ENCODE measurements at places on chromosomes 7 and 10.

DNA sequence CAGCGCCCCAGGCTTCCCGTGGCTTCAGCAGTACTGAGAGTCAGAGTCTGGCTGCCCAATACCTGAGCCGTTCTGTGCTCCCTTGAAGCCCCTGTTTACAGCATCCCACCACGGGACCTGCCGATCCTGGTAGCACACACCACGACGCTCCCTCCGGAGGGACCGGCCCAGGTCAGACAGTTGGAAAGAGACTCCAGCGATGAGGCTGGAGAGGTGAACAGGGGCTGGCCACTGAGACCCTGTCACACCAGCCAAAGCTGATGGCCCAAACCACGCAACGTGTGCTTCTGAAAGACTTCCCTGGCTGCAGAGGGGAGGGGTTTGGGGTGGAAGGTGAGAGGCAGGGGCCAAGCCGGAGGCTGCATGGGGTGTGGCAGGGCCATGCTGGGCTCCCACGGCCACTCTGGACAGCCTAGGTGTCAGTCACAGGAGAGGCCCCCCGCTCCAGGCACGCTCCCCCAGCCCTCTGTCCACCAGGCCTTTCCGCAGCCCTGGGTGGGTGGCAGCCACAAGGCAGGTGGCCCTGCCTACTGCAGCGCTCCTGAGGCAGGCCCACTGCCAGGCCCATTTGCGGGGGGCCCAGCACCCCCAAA is 140.2 kb upstream of the CHST15 start:
- no peak for DNase-seq

- no peak for DNase-seq
Observed at GRCh38 chr7:105621617-105622016, 40.3 kb upstream of the EFCAB10 start.

DNA sequence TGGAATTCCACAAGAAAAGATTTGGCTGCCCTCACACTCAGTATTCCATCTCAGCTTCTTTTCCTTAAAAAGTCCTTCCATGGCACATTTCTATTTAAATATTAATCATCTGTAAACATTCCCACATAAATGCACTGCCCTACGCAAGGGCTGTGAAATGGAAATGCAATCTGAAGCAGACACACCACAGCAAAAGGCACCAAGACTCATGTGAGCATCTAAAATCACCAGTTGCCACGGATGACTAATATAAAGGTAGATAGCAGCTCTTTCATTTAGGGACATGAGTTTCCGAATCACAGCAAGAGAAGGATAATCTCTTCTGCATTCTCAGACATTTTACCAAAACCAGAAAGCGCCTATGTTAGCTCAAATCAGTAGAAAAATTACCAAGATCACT is 31.6 kb downstream of the COA1 start:
- no peak for DNase-seq

- no peak for DNase-seq
Observed at GRCh38 chr7:65951837-65952578, 30.0 kb downstream of the GUSB start.

DNA sequence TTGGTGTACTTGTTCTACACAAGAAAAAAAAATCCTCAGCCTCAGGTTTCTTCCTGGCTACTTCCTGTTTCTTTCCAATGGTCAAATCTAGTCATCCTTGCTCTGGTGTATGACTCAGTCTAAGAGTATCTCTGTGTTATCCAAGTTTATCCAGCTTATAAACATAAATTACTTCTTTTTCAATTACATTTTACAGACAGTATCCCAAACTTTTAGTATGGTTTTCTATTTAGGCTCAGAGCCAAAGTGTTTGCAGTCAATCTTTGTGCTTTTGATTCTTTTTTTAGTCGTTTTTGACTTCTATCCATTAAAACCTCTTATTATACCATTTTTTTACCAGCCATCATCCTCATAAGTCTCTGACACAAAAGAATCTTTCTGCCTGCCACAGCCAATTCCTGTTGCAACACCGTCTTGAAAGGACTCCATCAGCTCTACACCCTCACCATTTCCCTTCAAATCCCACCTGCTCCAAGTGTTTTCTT is 294.6 kb downstream of the PTEN start:
- DNase-seq, result no peak

- DNase-seq, result no peak
Observed at GRCh38 chr10:11440250-11441150, 170.9 kb downstream of the USP6NL start.

GRCh38 chr7:69367780-69368179 is 230.5 kb upstream of the AUTS2 start:
- DNase-seq, result no peak

GRCh38 chr10:6916601-6917000 is 336.5 kb upstream of the PRKCQ start:
- no peak for DNase-seq

DNA sequence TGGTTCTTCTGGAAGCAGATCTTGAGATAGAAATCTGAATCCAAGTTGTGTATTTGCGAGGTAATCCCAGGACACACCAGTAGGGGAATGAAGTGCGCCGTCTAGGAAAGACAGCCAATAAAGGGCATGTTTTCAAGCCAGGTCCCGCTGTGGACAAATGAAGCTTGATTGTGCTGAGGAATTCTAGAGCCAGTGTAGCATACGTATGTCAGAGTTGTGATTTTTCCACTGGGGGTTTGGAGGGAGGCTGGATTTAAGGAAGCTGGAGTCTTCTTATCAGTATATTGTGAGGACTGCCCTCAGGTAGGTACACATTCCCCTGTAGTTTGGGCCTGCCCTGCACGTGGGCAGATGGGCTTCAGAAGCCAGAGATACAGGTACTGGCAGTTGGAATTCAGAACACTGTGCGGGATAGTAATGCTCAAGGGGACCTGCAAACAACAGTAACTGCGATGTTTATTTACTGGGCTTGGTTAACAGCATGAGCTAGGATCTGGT is 50.9 kb downstream of the GALNT11 start:
- no peak for DNase-seq
